Coronary artery (tissue), 2 donors: ENCODE measurements at places on chromosomes 5 and 9.

DNA sequence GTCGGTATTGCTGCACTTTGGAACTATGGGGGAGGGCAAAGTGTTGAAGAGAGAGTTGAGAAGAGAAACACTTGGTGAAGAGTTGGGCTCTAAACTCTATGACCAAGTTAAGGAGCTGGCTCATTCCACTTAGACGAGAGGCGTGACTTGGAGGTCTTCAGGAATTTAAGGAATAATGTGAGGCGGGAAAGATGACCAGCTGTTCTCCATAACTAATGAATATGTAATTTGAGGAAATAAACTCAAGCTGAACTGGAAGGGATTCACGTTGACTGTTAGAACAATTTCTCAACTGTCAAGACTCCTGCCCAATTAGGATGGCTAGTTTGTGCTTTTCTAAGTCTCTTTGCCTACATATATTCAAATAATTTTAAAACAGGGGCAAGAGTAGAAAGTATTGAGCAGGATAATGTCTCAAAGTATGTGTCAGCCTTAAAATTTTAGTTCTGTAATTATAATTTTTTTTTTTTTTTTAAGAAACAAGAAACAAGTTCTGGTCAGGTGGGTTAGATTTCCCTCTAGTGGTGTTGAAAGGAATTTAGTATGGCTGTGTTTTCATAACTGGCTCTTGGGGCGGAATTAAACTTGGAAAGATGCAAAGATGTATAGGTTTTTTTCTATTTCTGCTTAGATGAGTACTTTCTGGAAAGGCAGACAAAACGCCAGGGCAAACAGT is 33.4 kb downstream of the TMEM252 start:
- DNase-seq, result no peak

- DNase-seq, result no peak
Measured at GRCh38 chr9:12955510-12956163, 180.8 kb downstream of the LURAP1L start.

GRCh38 chr5:83368835-83369234 is 102.7 kb upstream of the VCAN start:
- DNase-seq, result no peak

DNA sequence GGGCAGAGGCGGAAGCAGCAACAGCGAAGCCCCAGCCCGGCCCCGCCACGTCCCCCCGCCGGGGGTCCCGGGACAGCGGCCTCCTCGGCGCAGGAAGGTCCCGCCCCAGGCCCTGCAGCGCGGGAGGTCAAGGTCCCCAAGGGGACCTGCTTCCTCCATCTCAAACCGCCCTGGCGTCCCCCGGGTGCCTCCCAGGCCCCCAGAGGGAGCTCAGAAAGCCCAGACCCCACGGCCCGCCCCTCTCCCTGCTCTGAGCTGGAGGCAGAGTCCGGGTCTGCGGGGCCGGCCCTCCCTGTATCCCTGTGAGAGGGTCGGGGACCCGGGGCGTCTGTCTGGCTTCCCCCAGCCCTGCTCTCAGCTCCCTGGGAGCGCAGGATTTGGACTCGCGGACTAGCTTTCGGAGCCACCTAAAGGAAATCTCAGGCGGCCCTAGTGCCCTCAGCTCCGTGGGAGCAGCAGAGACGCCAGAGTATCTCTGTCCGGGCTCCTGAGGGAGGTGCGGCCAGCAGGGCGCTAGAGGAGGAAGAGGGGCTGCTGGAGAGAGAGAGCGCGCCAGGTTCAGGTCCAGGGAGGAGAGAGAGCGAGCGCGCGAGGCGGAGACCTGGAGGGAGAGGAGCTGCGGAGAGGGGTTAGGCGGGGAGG is 30.7 kb downstream of the EXOC3 start:
- DNase-seq, result no peak

DNA sequence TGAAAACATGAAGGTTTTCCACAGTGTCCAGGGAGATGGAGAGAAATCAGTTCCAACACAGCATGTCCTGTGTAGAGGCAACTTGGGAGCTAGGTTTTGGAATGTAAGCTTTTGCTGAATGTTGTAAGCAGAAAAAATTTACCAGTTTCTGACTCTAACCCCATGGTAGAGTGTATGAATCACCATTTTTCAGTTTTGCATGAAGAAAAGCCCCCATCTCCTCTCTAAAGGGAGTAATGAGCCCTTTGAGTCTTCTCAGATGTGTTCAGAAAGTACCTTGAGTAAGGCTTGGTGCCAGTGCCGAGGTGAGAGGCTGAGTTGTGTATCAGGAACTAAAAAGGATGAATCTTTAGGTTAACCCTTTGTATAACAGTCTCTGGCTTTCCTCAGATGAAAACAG is 96.2 kb downstream of the ADRB2 start:
- no peak for DNase-seq

DNA sequence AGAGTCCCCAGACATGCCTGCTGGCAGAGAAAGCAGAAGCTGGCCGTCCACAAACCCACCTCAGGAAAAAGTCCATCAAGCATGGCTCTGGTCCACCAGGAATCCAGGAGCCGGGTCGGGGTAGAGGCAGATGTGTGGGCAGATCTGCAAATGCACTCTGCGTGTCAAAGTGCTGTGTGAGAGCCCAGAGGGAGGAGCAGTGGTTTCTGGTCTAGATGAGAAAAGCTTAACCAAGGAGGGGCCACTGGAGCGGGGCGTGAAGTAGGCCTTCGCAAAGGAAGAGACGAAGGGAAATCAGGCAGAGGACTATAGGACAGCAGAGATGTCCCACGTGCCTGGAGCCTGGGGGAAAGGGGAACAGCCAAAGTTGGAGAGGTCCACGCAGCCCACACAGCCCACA is 40.0 kb downstream of the TTLL11 start:
- DNase-seq, result no peak

- no peak for DNase-seq
Measured at GRCh38 chr9:71937898-71938297, 26.5 kb downstream of the C9orf85 start.

DNA sequence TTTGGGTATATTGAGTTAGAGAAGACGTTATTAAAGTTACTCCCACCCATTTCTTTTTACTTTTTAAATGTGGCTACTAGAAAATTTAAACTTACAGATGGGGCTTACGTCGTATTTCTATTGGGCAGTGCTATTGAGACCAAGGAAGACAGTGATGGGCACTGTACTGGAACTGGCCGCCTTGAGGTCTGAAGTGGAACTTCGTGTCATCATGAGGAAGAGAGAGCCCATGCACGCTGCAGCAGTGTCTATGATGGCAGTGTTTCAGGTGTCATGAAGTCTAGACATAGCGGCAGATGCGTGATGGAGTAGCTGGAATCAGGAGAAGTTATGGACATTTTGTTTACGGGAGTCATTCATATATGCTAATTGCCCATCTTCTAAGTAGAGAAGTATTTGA is 143.7 kb downstream of the LRRC70 start:
- no peak for DNase-seq

- no peak for DNase-seq
Measured at GRCh38 chr5:159175547-159175946, 33.8 kb downstream of the RNF145 start.
